ENCODE measurements at places on chromosomes 7 and 10.

DNA sequence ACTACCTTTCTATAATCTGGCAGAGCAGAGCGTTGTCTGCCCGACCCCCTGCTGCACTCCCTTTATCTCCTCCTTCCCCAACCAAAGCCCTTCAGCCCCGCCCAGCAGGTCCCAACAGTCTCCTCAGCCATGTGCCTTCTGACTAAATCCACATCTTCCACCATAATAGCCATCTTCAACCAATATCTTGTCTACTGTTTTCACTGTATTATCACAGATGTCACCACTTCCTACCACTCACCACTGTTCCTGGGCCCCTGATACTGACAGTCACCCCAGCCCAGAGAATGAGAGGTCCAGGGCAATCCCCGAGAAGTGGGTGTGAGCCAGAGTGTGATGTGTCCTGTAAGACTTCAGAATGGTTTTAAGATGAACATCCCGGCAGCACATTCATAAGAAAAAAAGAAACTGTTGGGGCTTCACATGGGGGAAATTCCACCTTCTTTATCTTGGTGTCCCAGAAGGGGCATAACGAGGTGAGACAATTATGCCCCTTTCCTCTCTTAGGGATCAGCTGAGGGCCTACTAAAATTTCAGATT, 25.3 kb downstream of the CCDC6 start:
- DNase-seq: no peak

DNA sequence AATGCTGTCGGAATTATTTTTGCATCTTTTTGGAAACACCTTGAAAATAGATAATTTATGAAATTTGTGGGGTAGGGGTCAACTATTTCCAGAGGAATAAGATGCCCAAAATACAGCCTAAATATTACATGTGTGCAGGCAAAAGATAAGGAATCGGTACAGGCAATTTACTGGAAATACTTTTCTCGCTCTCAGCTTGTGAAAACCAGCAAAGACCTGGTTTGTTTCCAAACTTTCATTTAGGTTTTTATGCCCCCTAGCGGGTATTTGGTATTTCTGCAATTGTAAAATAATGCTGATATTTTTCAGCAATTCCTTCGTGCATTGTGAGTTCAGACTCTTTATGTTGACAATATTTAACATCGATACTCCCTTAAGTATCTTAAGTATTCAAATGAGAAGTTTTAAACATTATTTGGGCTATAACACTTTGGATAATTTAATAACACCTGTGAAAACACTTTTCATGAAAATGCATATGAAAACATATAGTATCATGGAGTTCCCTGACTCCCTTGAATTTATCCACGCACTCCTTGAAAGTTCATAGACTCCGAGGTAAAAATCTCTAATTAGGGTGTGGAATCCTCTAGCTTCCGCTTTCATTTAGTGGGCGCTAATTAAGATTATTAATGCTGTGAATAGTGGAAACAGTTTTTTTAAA, 132.4 kb downstream of the TSPAN12 start:
- DNase-seq: peak; percentile 48

GRCh38 chr10:117373823-117374505, 1.3 kb downstream of the PDZD8 start:
- DNase-seq: peak; percentile 39

- DNase-seq: no peak
These were observed 31.7 kb downstream of the HYAL4 start for GRCh38 chr7:123876557-123877256.
